ENCODE measurements at places on chromosomes 6 and 20.

DNA sequence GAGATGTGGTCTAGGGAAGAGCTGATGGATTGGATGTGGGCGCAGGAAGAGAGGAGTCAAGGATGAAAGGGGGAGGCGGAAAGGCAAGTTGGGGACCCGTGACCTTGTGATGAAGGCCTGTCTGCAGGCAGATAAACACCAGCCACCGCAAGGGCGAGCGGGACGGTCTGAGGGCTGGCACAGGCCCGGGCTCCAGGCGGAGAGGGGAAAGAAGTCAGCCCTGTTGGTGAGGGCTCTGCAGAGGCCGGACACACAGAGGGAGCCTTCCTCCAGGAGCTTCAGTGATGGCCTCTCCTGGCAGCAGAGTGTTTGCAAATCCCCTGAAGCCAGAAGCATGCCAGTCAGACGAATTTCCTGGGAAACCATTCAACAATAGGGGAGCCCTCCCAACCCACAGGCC is 112.2 kb downstream of the ZDHHC14 start:
- DNase-seq = no peak

GRCh38 chr6:43544461-43544860 is 27.6 kb downstream of the POLR1C start:
- DNase-seq = no peak

DNA sequence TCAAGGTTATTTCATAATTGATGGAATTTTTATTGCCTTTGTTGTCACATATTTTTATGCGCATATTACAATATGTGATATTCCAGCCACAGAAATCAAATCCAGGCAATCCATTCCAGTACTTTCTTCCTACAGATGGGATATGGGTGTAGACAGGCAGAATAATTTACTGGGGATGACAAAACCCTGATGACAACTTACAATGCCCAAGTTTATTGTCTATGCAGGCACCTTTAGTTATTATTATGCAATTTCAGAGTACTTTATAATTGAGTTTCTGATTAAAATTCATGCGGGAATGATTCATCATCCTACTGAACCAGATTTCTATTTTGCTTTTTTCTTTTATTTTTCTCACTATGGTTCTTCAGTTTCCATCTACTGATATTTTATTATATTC is 358.7 kb downstream of the LMBRD1 start:
- DNase-seq = no peak

DNA sequence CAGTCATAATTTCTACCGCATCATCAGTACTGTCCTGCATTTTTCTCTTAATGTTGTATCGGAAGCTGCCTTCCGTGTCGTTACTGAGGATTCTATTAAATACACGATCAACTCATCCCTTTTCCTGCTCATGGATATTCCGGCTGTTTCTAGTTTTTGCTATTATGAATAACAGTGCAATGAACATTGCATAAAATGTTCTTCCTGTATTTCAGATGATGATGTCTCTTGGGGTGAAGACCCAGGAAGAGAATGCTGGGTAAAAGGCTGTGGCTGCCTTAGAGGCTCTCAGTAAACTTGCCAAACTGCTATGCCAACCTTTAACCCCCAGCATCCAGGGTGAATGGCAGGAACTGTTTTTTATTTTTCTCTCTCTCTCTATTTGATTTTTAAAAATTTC is 24.1 kb upstream of the EPB41L1 start:
- no peak for DNase-seq

DNA sequence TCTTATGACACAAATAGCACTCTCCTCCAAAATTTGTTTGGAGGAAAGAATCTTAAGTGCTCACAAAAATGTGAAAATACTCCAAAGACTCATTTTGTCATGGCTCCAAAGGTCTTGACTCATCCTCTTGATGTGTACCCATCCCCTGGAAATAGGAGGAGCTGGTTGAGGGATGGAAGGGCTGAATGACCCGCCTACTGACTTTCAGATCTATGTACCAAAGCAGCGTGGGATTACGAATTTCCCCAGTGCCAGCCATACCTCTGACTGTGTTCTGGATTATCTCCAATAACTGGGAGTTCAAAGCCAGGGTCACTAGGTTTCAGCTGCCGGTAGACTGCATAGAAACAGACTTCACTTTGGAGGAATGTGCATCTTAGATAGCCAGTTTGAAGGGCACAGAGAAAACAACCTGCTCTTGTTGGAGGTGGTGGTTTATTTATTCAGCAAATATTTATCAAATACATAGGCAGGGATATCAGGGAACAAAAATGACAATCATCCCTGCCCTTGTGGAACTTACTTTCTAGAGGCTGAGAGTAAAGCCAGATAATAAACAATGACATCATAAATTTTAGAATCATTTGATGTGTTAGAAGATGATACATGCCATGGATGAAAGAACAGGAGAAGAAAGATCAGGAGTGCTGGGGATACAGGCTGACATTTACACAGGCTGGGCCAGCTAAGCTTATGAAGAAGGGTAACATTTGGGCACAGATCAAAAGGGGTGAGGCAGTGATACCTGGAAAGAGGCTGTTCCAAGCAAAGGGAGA is 246.6 kb downstream of the TBXT start:
- DNase-seq = no peak

All from NAMALWA (cell line).